Adipocyte (in vitro differentiated cells): ENCODE measurements at places on chromosomes 12 and 14.

GRCh38 chr14:75254901-75255584 lies 23.6 kb upstream of the FOS start:
- no peak for DNase-seq

- no peak for DNase-seq
Observed at GRCh38 chr14:94439453-94440057, 13.0 kb downstream of the SERPINA11 start.

DNA sequence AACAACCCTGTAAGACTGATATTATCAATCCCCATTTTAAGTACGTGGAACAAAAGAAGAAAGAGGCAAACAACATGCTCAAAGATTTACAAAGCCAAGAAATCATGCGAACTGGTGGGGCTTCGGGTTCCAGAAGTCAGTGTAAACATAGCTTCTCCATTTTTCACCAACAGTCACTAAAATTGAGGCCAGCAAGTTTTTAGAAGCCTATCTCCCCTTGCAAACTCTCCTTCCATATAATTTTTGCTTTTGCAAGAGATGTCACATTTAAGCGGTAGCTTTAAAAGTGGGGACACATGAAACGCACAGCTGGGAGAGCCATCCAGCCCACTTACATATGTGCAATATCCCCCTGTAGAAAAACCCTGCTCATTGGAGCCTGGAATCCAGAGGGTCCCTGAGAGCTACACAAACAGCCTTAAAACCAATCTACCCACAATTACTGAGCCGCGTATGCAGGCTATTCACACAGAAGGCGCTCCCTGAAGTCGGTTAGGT lies 797 bp downstream of the SLC11A2 start:
- peak; percentile 58 for DNase-seq

GRCh38 chr14:69632164-69632563 lies 20.8 kb downstream of the SUSD6 start:
- no peak for DNase-seq

GRCh38 chr14:74347097-74347794 lies 1.0 kb upstream of the VRTN start:
- DNase-seq, result no peak

DNA sequence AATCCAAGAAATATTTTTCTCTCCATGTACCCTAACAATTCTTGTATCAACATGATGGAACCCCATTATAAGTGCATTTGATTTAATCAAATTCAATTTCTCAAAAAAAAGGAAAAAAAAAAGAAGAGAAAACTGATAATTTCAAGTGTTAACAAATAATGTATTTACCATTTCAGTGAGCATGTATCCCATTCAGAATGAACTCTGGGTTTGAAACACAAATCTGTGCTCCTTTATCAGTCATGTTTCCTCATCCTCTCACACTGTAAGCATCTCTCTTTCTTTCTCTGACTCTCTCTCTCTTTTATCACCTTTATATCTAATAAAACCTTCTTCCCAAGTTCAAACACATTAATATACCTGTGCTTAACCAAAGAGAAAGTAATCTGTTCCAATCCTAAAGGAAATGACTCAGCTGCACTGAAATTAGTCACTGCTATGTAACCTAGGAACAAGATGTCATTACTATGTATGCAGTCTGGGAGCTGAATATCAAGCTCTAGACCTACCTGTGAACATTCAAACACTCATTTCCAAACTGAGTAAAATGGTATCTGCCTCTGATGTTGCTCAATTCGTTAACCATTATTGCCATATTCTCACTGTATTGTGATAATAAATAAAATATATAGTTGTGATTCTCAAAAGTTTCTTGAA lies 135.0 kb upstream of the LRIG3 start:
- peak; percentile 50 for DNase-seq

GRCh38 chr14:76078501-76078900 lies 73.2 kb upstream of the GPATCH2L start:
- DNase-seq, result no peak

GRCh38 chr12:30985814-30986452 lies 59.4 kb downstream of the TSPAN11 start:
- peak; percentile 84 for DNase-seq

DNA sequence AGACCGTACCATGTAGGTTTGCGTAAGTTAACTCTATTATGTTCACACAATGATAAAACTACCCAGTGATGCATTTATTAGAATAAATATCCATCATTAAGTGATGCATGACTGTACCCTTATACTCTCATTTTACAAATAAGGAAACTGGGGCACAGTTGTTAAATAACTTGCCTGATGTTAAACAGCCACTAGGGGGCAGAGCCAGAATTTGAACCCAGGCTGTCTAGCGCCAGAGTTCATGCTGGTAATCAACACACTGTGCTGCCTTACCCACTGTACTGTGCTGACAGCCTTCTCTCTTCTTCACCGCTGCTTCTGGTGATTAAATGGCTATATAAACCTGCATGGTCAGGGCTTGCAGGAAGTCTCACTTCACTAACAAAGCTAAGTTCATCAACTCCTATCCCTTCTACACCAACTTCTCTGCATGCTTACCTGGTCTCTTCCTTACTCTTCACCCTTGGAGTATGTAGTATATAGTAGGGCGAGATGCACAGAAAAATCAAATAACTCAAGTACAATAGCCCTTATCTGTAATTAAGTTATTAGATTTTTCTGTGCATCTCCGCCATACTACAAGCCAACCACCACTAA lies 43.6 kb upstream of the APPL2 start:
- peak; percentile 70 for DNase-seq

GRCh38 chr12:7853557-7853956 lies 19.2 kb downstream of the SLC2A14 start:
- no peak for DNase-seq
